Esophagus muscularis mucosa (tissue), 4 donors: ENCODE measurements at places on chromosomes 2 and 18. TPM values are rescaled to one million over a fixed set of nuclear protein-coding genes. Genes with fewer than 3 reads are reported as not detected.

The ASB18 gene
- not detected for total RNA-seq

- no peaks in the 10 kb centered on the region for H3K27me3 ChIP-seq
- no peak within 1 kb of the TSS for H3K27ac ChIP-seq
- no peaks in the 10 kb centered on the region for H3K36me3 ChIP-seq
- DNase-seq, result no peak
- H3K4me1 ChIP-seq, result peaks cover 8% of the 10 kb centered on the region
- H3K4me3 ChIP-seq, result peak within 1 kb of the TSS; percentile 46
These were observed at the start of gene FIGLA for GRCh38 chr2:70790136-70790828. Gene FIGLA, minus strand, starts transcription at chr2:70790643. Its CDS starts 5 bp downstream, at chr2:70790638.

DNA sequence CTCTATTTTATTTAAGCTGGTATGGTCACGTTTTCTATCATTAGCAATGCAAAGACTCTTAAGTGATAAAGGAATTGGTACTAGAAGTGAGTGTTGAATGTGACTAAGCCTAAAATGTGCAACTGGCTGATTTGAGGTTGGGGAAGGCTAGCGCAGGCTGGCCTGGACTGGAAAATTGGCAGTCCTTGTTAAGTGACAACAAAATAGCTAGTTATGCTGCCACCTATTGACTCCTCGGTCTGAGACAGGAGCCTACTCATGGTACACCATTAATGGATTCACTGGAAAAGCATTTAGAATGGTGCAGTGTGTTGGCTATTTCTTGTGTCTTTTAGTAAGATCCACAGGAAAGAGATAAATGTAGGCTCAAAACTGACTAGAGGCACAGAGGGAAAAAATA is 5.7 kb upstream of the WIPF1 start:
- no peak overlapping the region for H3K4me3 ChIP-seq
- peaks cover 49% of the 10 kb centered on the region for H3K4me1 ChIP-seq
- no peaks in the 10 kb centered on the region for H3K27me3 ChIP-seq
- no peak for DNase-seq
- H3K36me3 ChIP-seq, result peaks cover 3% of the 10 kb centered on the region
- H3K27ac ChIP-seq, result no peak overlapping the region

DNA sequence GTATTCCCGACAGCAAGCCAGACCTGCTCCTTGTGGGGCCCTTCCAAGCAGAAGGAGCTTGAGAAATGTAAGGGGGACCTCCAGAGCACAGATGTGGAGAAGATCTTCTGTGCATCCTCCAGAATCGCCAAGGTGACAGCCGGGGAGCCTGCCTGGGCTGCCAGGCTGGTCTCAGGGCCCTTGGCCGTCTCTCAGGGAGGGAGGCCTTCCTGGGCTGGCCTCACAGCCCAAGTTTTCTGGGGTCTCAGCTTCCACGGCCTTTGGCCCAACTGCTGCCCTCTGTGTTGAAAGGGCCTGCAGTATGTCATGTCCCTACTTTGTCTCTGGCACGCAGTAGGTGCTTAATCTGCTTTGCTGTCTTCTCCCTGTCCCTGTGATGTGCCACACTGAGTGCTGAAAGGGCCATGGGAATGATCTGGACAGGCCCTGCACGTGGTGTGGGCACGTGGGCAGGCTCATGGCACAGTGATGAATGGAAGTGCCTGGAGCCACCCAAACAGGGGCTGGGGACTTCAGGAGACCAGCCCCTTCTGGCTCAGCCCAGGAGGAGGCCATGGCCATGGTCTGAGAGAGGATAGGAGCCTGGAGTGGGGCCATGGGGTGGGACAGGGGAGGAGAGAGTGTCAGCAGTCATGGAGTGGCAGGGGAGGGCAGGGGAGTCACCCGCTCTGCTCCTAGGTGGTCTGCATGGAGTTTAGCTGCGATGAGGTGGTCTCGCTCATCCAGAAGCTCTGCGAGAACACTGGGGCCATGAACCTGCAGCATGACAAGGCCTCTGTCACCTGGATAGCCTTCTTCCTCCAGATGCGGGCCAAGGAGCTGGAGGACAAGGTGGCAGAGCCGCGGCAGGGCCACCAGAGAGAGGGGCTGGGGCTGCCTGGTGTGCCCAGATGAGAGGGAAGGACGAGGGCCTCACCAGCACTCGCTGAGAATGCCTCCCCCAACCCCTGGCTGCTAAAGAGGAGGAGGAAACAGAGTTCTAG is 35.4 kb downstream of the HJURP start:
- H3K27ac ChIP-seq, result no peak overlapping the region
- no peak for DNase-seq
- no peaks in the 10 kb centered on the region for H3K27me3 ChIP-seq
- H3K4me3 ChIP-seq, result no peak overlapping the region
- H3K4me1 ChIP-seq, result no peaks in the 10 kb centered on the region
- no peaks in the 10 kb centered on the region for H3K36me3 ChIP-seq

DNA sequence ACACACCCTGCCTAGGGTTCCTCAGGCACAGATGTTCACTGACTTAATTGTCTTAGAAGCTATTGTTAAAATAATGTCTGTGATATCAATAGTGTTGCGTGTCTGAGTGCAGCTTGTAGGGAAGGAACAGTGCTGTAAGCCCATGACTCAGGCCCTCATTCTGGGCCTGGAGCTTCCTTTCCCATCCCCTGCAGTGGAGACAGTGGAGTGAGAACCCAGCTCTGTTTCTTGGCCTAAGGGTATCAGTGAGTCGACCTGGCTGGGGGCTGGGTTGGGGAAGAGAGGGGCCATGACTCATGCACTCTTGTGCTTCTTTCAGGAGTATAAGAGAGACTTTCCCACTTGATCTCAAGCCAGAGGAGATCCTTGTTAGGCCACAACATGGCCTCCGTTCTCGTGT is 106.8 kb downstream of the HRH4 start:
- no peaks in the 10 kb centered on the region for H3K4me1 ChIP-seq
- H3K27me3 ChIP-seq, result peaks cover 17% of the 10 kb centered on the region
- peak; percentile 90 for DNase-seq
- no peak overlapping the region for H3K4me3 ChIP-seq
- H3K27ac ChIP-seq, result no peak overlapping the region
- H3K36me3 ChIP-seq, result no peaks in the 10 kb centered on the region

The HOXD8 gene
- 4.0 TPM for total RNA-seq

DNA sequence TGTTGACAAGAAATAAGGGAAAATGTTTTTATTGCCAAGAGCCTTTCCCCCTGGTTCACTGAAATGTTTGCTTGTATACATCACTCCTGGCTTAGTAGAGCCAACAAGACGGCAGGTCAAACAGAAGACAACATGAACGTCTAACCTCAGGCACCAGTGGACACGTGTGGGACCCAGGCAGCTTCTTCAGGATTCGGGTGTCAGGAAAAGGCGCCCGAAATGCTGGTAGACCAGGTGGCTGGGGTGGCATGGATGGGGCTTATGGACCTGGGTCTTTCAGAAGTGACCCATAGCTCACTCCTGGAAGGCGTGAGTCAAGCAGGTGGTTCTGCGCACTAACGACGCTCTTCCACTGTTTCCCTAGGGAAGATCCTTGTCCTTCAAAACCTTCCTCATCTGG is 23.3 kb upstream of the NFATC1 start:
- no peaks in the 10 kb centered on the region for H3K27me3 ChIP-seq
- no peak overlapping the region for H3K4me3 ChIP-seq
- H3K27ac ChIP-seq, result no peak overlapping the region
- H3K4me1 ChIP-seq, result no peaks in the 10 kb centered on the region
- peaks cover 47% of the 10 kb centered on the region for H3K36me3 ChIP-seq

DNA sequence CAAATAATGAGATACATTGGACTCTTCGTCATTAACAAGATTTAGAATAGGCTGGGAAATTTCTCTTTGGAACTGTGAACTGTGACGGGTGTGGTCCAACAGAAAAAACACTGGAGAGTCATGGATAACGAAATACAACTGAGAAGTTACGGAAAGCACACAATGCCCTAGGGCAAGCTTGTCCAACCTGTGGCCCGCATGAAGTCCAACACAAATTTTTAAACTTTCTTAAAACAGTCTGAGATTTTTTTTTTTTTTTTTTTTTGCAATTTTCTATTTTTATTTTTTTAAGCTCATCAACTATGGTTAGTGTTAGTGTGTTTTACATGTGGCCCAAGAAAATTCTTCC is 27.7 kb downstream of the CDC42EP3 start:
- H3K27ac ChIP-seq, result no peak overlapping the region
- no peak for DNase-seq
- peaks cover 71% of the 10 kb centered on the region for H3K4me1 ChIP-seq
- no peak overlapping the region for H3K4me3 ChIP-seq
